ENCODE measurements at places on chromosomes 12 and 14. TPM values are rescaled to one million over a fixed set of nuclear protein-coding genes. Genes with fewer than 3 reads are reported as not detected.

Gene CCDC175
- total RNA-seq: not detected

Gene BMAL2
- total RNA-seq: 13.0 TPM

Gene GALNT16
- 3.7 TPM for total RNA-seq

Gene TMEM229B
- total RNA-seq: 0.20 TPM

Gene FGD6
- 11.0 TPM for total RNA-seq

Gene LRP1-AS
- not detected for total RNA-seq

Gene PLBD1
- 6.1 TPM for total RNA-seq

Gene NINJ2
- total RNA-seq: 0.66 TPM

Gene SLC6A12
- 0.51 TPM for total RNA-seq

Gene DPPA3
- total RNA-seq: not detected

Gene ALX1
- total RNA-seq: 5.3 TPM

Gene ANG
- 11.0 TPM for total RNA-seq

Gene GRIN2B
- 4.5 TPM for total RNA-seq

Gene TMEM120B
- 12.8 TPM for total RNA-seq

Gene SPTB
- 0.91 TPM for total RNA-seq

Gene INHBC
- not detected for total RNA-seq

Gene TSPAN19
- not detected for total RNA-seq

All from A549 treated with ZK216348 at 1 μM for 4 hours (cell line).